Omental fat pad (tissue), 4 donors: ENCODE measurements at places on chromosomes 7 and 10. TPM values are rescaled to one million over a fixed set of nuclear protein-coding genes. Genes with fewer than 3 reads are reported as not detected.
A peak's percentile ranks its signal among the peaks of the same experiment; 100 is the strongest.

DNA sequence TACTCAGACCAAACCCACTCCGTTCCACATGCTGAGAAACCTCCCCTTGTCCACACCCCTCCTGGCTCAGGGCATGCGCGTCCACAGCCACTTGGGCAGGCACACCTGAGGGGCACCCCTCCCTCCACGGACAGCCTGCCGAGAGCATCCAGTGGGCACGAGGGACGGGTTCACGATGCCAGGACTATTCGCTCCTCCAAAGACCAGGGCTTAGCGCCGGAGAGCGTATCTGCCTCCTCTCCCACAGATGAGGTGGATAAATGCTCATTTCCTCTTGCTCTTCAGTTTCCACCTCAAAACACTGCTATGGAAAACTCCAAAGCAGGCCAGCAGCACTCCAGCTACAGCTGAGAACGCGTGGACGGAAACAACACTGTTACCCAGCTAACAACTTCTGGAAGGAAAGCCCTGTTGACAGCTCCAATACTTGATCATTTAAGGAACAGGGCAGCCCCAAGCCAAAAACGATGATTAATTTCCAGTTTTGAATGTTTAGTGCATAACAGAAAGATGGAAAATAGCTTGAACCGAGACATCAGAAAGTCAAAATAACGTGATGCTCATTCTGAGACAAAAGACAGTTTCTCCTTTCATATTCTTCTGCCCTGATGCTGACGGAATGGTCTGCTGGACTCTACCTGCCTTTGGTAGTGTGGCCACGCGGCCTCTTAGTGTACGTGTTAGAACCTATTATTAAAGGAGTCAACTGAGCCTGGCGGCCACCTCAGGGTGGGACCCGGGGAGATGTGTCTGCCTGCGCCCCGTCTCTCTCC is 204.7 kb downstream of the DNAJB6 start:
- no peak for DNase-seq

GRCh38 chr7:64037095-64037494 is 8.1 kb upstream of the ZNF727 start:
- DNase-seq = no peak

GRCh38 chr10:125850766-125851731 is 27.7 kb downstream of the BCCIP start:
- no peak for DNase-seq

GRCh38 chr10:59967079-59967478 is 60.7 kb upstream of the CCDC6 start:
- DNase-seq = no peak

DNA sequence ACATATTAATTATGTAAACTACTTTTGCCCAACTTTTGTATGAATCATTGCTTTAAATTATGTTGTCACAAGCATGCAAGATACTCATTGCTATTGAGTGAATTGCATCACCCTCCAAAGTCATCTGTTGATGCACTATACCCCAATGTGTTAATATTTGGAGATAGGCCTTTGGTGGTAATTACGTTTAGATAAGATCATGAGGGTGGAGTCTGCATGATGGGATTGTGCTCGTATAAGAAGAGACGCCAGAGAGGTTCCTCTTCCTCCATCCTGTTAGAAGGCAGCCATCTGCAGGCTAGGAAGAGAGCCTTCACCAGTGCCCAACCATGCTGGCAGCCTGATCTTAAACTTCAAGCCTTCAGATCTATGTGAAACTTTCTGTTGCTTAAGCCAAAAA is 95.3 kb upstream of the MAGI2 start:
- DNase-seq = no peak

DNA sequence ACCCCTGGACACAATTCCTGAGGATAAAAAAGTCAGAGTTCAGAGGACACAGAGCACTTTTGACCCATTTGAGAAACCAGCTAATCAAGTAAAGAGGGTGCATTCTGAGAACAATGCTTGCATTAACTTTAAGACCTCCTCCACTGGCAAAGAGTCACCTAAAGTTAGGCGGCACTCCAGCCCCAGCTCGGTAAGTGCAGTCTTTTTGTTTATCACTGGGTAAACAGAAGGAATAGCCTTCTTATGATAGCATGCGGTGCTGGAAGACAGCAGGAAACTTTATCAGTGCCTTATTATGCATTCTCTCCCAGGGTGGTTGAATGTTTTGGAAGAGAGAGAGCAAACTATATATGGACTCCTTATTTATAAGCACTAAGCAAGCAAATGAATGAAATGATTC is 130.5 kb downstream of the CDK14 start:
- DNase-seq = no peak

DNA sequence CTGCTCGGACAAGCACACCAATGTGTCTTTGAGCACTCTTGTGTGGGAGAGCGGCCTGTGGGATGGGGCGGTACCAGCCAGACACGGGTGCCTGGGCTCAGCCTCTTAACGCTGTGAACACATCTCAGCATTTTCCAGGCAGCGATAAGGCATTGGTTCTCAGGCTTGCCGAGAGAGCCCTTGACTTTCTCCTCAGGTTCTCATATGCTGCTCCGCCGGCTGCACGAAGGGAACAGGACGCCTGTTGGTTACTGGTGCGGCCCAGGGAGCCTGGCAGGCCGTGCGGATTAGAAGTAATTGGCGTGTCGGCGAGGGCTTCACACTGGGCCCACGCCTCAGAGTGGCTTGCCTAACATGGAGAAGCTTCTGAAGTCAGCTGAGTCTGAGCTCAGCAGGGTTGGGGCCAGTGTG is 456.7 kb upstream of the FOXK1 start:
- DNase-seq = no peak

DNA sequence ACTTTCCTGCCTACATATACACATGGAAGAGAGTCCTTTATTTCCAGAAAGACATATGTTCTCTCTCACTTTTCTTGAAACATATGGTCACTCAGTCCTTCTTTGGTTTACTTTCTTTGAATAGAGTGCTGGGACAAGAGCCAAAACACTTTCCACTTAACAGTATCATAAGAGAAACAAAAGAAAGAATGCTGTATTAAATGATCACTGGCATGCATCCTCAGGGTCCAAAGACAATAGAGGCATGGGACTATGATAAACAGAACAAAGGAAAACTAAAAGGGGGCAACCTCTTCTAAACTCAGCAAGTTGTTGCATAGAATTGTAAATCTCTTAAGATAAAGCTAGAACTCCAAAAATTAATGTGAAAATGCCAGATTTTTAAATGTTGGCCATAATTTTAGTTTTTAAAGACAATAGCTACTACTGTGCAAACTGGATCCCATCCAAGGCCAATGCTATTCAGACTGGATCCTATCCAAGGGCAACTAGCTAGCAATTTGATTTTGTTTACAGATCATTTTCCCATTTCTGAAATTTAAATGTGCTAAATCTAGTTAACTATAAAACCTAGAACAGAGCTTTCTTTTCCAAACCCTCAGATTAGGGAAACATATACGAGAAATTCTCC is 687.5 kb downstream of the SORCS3 start:
- DNase-seq = no peak

- no peak for DNase-seq
Measured at GRCh38 chr10:112379635-112380296, 5.8 kb downstream of the ACSL5 start.

GRCh38 chr10:119393019-119393418 is 149.5 kb downstream of the RGS10 start:
- DNase-seq = no peak

DNA sequence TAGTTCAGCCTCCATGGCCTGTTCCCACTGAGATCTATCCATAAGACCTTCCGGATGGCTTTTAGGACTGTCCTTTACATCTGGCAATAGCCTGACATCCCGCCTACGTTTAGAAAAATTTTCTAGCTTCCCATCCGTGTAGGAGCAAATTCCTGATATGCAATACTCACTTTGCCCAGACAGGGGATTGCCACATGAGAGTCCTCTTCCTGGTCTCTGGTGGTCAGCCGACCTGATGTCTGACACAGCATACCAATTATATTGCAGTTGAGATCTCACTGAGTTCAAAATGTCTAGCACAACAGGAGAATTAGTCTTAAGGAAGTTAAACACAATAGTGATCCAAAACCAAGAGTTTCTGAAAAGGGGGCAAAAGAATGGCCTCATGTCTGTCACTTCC is 9.4 kb upstream of the ETV1 start:
- DNase-seq = no peak

DNA sequence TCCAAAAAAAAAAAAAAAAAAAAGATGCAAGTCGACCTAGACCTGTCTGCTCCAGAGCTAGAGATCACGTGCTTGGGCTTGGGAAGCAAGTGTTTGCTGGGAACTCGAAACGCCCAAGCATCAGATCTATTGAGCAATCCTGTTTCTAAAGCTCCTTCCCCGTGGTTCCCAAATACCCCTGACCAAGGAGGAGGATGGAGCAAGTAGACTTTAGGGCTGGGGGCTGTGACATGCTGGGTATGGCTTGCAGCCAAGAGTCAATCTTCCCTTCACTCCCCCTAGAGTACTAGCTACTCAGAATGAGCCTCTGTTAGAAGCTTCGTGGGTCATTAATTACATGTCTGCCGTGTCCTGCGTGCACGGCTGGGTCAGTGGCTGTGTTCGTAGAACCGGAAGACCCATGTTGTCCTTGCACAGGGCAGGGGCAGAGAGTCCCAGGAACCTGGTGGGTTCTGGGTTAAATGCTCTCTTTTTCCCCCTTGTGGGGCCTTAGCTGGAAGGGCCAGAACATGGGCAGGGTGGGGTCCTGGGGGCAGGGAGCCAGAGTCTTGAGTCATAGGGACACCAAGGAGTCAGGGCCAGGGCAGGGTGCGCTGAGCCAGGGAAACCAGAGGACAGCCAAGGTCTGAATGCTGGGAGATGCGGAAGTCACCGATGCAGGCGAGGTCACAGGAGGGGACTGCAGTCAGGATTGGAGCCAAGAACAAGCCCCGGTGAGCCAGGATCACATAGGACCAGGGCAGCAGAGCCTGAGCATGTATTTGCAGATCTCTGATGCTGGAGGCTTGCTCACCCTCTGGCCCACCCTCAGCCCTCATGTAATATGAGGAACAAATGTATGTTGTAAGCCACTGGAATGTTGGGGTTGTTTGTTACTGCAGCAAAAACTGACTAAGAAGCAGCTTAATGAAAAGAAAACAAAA is 34.6 kb upstream of the TPST1 start:
- no peak for DNase-seq

- no peak for DNase-seq
Measured at GRCh38 chr7:115676080-115676479, 354.5 kb downstream of the TFEC start.

- DNase-seq = no peak
Measured at GRCh38 chr7:101201695-101202602, 1.1 kb upstream of the MOGAT3 start.

GRCh38 chr7:50544992-50545391 is 20.2 kb downstream of the DDC start:
- DNase-seq = no peak

- no peak for DNase-seq
Measured at GRCh38 chr10:75793848-75794247, 362.4 kb downstream of the LRMDA start.

- no peak for DNase-seq
Measured at GRCh38 chr10:132982301-132982989, 40.1 kb upstream of the CFAP46 start.

DNA sequence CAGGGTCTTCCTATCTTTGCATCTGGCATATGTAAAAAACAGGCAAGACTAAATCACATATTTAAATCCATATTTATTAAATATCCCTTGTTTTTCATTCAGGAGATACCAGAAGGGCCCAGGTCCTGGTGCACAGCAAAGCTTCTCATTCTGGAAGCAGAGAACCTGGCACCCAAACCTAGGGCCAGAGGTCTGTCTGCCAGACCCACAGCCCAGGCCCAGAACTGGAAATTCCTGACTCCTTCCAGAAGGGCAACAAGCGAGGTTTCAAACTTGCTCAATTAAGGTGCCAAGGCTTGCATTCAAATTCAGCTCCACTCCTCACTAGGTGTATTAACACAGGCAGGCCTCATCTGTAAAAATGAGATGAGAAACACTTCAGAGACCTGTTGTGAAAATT is 4.2 kb upstream of the MYO1G start:
- no peak for DNase-seq

GRCh38 chr10:16195894-16196293 is 240.9 kb upstream of the PTER start:
- DNase-seq = no peak

DNA sequence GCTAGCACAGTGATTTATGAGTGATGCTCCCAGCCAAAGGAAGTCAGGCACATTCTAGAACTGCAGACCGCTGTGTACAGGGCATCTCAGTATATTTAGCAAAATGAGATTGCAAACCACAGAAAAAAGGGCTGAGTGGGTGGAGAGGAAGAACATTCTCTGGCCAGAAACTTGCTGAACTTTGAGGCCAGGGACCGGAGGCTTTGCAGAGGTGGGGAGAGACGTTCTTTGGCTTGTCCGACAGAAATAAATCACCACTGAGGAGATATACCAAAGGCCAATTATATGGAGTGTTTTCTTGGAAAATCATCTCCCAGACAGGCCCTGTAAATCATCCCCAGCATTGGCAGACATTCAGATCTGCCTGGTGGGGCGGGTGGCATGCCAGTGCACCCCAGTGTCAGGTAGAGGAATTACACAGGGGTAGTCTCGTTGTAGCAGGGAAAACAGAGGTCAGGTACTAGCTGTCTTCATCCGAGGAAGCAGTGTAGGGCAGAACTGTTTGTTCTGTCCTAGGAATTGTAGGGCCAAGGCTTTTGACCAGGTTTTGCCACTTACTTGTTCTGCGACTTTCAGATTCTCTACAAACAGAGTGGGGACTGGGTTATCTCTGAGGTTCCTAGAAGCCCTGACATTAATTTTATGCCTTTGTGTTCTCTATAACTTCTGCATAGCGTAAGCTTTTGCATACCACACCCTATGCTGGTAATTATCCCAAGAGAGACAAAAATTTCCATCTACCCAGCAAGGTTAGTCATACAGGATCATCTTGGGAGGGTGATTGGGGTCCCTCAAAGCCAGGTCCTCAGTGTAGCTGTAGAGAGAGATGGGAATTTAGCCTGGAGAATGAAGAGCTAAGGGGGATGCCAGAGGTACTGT is 655.6 kb downstream of the LRMDA start:
- DNase-seq = peak; percentile 32

DNA sequence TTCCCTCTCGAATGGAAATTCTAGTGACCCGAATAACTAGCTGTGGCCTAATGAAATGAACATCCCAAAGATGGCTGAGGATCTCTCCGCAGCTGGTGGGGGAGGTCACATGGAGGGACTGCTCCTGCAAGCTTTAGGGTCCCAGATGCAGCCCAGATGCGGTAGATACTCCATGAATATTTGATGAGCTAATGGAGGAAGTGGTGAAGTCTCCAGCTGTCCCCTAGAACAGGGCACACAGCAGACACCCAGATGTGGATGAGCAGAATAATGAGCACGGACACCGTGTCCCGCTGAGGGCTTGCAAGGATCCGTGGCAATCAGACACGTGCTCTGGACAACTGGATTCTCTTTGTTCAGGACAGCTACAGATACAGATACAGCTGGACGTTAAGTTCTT is 59.2 kb downstream of the DENND2A start:
- no peak for DNase-seq

The CLCN1 gene
- total RNA-seq = not detected

The NOBOX gene
- total RNA-seq = not detected

The ACTR3C gene
- 12.9 TPM for total RNA-seq

The CRHR2 gene
- not detected for total RNA-seq

The RPEL1 gene
- not detected for total RNA-seq

The FAM20C gene
- total RNA-seq = 25.5 TPM

The HMX2 gene
- total RNA-seq = not detected

The EEPD1 gene
- 20.5 TPM for total RNA-seq

The HOXA5 gene
- total RNA-seq = 27.1 TPM

The NEUROG3 gene
- total RNA-seq = not detected
